ENCODE measurements at places on chromosomes 7 and 10. TPM values are rescaled to one million over a fixed set of nuclear protein-coding genes. Genes with fewer than 3 reads are reported as not detected.

The SDK1 gene
- polyA plus RNA-seq = 6.4 TPM

The PNLIPRP2 gene
- 11.9 TPM for polyA plus RNA-seq

GRCh38 chr10:110995301-110995700 lies 75.9 kb downstream of the SHOC2 start:
- no peak for DNase-seq

- DNase-seq = no peak
Measured at GRCh38 chr7:82234457-82235049, 209.0 kb downstream of the CACNA2D1 start.

The PTF1A gene
- not detected for polyA plus RNA-seq

GRCh38 chr7:96638669-96639068 lies 71.0 kb downstream of the SEM1 start:
- no peak for DNase-seq

- no peak for DNase-seq
Measured at GRCh38 chr10:131686781-131687420, 213.9 kb upstream of the PPP2R2D start.

DNA sequence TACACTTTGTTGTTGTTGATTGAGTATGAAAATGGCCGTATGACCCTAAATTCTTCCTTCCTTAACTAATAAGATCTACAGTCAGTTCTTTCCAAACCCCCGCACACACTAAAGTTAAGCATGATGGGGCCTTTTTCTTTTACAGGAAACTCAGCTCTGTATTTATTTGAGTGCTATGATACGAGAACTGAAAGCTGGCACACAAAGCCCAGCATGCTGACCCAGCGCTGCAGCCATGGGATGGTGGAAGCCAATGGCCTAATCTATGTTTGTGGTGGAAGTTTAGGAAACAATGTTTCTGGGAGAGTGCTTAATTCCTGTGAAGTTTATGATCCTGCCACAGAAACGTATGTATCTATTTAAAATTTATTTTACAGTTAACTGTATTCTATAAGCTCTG lies 14.2 kb upstream of the NUP42 start:
- DNase-seq = no peak

- no peak for DNase-seq
Measured at GRCh38 chr7:78095549-78095948, 297.0 kb downstream of the PHTF2 start.

GRCh38 chr7:73585196-73585595 lies 6.8 kb upstream of the TBL2 start:
- no peak for DNase-seq

The RBM33 gene
- polyA plus RNA-seq = 42.8 TPM

DNA sequence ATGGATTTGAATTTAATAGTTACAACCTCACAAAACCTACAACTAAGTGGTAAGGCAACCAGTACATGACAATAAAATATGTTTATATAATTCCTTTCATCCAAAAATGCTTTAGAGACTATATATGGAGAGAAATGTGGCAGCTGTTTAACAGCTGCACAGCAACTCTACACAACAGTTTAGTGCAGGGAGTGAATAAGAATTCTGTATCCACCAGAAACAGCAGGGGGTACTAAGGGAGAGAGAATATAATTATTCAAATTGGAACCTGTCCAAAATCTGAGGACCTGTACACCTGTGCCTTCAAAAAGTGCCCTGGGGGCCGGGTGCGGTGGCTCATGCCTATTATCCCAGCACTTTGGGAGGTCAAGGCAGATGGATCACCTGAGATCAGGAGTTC lies 49.6 kb downstream of the POLL start:
- DNase-seq = no peak

- DNase-seq = no peak
Measured at GRCh38 chr7:141039376-141039775, 24.6 kb upstream of the MRPS33 start.

DNA sequence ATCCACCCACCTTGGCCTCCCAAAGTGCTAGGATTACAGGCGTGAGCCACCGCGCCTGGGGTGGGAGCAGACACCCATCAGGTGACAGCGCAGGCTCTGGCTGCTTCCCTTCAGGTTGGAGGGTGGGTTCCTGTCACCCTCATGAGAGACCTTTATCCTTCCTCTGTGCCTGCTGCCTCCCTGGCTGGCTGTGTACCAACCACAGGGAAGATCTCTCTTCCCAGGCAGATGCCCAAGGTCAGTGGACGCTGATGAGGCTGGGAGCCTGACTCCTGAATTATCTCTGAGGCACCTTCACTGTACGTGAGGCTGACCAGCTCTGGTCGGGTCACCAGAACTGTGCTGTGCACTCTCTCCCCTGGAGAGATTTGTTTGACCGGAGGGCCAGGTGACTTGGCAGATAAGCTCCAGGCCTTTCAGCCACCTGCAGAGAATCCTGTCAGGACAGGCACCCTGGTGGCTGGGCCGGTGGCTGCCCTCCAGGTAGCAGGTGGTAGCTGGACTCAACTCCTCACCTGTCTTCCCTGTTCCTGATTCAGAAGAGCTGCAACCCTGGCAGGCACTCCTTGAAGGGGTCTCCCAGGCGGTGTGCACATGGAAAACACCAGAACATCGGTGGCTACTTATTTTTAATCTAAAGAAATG lies 251.9 kb downstream of the GLRX3 start:
- no peak for DNase-seq

The ZNF398 gene
- 11.1 TPM for polyA plus RNA-seq

DNA sequence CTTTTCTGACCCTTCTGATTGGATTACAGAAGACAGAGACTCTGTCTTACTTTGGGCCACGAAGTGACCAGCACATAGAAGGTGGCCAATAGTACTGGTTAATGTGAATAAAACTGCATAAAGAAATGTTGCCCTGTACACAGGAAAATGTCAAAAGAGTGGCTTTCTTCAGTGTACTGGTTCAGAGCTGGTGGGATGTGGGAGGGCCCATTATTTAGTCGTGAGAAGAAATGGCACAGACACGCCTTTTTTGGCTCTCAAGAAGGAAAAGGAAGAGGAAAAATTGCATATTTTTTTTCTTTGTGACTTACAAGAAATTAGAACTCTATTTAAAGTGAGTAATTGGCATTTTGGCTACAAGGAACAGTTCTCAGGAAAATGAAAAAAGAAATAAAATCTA lies 129.7 kb downstream of the DGKI start:
- no peak for DNase-seq

The MRC1 gene
- 12.2 TPM for polyA plus RNA-seq

- no peak for DNase-seq
Measured at GRCh38 chr7:139960157-139960556, 102.6 kb downstream of the PARP12 start.

- no peak for DNase-seq
Measured at GRCh38 chr10:6694447-6695140, 114.5 kb upstream of the PRKCQ start.

DNA sequence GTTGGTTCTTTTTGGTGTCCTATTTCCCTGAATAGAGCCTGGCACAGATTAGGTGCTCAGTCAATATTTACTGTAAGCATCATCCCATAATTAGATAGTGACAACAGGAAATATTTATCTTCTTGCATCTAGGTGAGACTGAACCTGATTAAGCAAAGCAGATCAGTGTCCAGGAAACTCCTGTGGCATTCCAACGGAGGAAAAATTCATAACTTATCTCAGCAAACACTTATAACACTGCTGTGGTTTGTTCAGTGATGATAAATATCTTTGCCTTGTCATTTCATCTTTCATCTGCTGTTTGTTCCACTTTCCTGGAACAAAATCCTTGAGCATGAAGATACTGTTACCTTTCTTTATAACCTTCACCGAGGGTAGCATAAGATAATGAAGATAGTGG lies 1160.3 kb upstream of the AUTS2 start:
- no peak for DNase-seq

GRCh38 chr7:144780071-144780608 lies 55.7 kb downstream of the TPK1 start:
- no peak for DNase-seq

DNA sequence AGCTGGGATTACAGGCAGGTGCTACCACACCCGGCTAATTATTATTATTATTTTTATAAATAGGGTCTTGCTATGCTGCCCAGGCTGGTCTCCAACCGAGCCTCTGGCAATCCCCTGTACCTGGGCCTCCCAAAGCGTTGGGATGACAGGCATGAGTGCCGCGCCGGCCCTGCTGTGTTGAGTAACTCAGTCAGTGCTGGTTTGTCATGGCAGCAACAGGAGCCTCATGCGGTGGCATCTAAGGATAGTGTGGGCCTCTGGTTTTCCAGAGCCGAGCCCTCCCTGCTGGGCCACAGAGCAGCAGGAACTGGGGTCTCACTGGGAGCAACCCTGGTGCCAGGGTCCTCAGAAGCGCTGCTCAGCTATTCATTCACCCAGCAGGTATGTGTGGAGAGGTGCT lies 244.7 kb downstream of the ELFN1 start:
- DNase-seq = no peak

The FHIP2A gene
- 18.8 TPM for polyA plus RNA-seq

DNA sequence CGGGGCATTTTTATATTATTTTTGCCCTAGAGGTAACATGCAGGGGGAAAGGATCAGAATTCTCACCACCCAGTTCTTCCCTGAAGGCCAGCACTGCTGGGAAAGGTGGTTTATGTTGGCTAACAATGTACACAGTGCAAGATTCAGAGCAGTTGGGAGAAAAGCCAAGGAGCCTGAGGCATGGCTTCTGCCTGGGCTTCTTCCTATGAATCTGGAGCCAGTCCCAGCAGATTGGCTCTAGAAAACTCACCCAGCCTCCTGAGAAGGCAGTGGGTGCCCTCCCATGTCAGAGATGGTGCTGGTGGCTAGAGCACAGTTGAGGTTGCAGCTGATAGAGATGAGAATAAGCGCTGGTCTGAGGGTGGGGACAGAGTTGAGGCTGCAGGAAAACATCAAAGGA lies 44.7 kb upstream of the GPR26 start:
- no peak for DNase-seq

DNA sequence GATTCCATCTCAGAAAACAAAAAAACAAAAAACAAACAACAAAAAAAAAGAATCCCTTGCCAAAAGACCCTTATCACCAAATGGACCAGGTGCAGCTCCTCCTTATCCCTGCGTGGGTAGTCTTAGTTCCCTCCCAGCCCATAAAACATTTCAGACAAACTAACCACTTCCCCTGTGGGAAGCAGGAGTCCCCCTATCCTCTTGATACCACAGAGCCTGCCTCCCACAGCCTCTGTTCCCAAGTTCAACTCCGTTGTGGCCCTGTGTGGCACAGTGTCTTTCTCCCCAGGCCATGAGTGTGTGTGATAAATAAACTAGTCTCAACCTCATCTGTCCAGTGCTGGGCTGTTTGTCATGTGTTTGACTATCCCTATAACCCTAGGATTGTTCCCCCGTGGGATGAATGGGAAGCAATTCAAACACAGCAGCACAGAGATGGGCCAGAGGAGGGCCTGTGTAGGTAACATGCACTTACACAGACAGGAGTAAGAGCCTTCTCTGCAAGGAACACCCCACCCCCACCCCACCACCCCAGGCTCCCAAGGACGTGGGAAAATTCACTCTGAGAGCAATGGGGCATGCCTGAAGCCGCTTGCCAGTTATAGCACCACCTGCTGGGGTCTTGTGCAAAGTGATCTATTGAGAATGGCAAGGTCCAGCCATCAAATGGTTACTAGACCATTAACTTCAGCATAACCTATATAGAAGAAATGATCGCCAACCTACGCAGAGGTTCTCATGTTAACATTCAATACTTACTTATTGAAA lies 147.1 kb upstream of the GHITM start:
- DNase-seq = peak; percentile 20

DNA sequence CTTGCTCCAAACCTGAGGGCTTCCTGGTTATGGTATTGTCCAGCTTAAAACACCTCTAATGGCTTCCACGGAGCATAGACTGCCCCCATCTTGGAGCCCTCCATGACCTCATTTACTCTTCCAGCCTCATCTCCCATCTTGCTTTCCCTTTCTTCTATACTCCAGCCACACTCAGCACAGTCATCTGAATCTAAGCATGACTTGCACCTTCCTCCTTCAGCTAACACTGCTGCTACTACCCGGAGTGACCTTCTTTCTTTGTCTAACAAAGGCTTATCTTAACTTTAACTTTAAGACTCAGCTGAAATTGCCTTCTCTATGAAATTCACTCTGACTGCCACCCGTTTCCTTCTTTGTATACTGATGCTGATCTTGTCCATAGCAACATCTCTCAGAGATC lies 135.1 kb downstream of the FAM107B start:
- no peak for DNase-seq

GRCh38 chr10:43217563-43218205 lies 49.2 kb downstream of the RASGEF1A start:
- no peak for DNase-seq

The CLCN1 gene
- 1.6 TPM for polyA plus RNA-seq

The ARHGEF35 gene
- polyA plus RNA-seq = 30.6 TPM

- DNase-seq = no peak
Measured at GRCh38 chr10:75658915-75659314, 227.5 kb downstream of the LRMDA start.

DNA sequence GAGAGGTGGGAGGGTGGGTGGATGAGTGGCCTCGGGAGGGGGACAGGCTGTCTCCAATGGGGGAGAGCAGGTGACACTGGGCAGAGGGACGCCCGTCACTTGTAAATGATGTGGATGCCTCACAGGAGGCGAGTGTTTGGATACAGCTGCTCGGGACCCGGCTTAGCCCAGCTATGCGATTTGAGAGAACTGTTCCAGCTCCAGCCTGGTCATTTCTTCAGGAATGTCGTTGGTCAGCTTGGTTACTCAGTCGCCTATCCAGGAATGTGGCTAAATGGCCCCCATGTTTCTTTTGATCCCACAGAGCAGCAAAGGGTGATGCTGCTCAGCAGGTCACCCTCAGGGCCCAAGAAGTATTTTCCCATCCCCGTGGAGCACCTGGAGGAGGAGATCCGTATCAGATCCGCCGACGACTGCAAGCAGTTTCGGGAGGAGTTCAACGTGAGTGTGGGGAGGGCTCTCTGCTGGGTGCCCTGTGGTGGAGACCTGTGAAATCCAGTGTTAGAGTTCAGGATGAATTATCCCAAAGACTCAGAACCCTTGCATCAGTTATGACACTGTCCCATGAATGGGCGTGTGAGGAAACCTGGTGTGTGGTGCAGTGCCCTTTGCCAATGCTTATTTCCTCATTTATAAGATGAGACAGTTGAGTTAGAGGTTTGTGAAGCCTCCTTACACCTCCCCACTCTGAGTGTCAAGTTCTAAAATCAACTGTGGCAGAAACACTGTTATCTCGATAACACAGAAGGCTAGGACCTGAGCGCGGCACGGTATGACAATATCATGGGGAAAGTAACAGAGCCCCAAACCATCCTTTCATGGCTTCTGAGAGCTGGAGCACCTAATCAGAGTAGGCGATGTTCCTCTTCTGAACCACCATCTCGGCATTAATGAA lies 76.8 kb downstream of the MKI67 start:
- no peak for DNase-seq

The HK1 gene
- polyA plus RNA-seq = 19.3 TPM

DNA sequence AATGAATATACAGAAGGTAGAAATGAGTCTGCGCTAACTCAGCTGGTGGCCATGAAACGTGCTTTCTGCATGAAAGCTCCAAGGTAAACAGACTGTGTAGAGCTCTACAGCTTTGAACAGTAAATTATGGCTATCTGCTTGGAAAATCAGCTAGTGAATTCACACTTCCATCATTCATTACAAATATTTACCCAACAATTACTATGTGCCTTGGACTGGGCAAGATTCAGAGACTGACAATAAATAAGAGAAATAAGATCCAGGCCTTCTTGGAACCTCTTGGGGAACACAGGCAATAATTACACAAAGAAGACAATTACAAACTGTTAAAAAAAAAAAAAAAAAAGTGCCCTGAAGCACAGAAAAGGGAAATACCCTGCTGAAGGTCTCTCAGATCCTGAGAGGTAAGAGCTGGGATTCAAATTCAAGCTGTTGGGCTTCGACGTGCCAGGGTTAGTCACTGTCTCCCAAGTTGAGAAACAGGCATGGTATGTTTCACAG lies 15.8 kb downstream of the TSPAN12 start:
- peak; percentile 20 for DNase-seq

The MYH16 gene
- 0.01 TPM for polyA plus RNA-seq

The CYP26C1 gene
- polyA plus RNA-seq = not detected

The SNCG gene
- polyA plus RNA-seq = 16.6 TPM
